ENCODE measurements at places on chromosomes 12 and 14.

DNA sequence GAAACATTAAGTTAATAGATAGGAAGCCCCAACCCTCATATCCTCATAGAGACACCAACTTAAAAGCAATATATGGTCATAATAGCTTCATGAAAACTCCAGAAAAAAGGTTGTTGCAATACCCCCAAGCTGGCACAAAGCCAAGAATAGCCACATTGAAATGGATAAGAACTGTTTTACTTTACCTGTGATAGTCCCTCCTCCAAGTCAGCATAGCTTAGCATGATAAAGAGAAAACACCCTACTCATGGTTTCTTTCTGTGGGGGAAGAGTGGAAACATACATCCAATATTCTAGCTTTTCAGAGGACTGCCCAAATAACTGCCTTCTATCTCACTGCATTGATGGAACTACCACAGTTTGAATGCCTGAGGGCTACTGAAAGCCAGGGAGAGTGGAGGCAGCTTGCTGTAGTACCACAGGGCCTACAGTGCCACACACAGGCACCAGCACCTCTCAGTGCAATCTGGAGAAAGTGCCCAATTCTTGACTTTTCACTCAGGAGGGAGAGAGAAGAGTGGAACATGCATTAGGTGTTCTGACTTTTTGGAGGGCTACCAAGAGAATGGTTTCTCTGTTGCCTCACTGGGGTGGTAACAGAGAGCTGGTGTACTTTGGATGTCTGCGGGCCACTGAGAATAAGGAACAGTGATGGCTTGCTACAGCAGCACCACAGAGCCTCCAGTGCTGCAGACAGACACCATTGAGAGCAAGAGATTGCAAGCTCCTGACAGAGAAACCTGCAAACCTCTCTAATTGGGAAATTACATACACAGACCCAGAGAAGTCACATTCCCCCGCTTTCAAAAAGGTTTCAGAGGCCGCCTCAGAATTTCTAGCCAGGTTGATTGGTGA, 157.1 kb upstream of the GARIN2 start:
- DNase-seq, result no peak

GRCh38 chr12:9064815-9065606, 50.7 kb downstream of the A2M start:
- no peak for DNase-seq

- DNase-seq, result peak; percentile 9
These were observed 986.3 kb upstream of the TMEM132C start for GRCh38 chr12:127280393-127281275.

- DNase-seq, result no peak
These were observed 167.4 kb downstream of the PHLDA1 start for GRCh38 chr12:75864161-75864560.

All from naive thymus-derived CD4-positive, alpha-beta T cell (primary cell).